ENCODE measurements at places on chromosomes 1 and 21. TPM values are rescaled to one million over a fixed set of nuclear protein-coding genes. Genes with fewer than 3 reads are reported as not detected.

Gene TCP10L
- total RNA-seq: 0.43 TPM

Gene C1orf141
- 5.7 TPM for total RNA-seq

DNA sequence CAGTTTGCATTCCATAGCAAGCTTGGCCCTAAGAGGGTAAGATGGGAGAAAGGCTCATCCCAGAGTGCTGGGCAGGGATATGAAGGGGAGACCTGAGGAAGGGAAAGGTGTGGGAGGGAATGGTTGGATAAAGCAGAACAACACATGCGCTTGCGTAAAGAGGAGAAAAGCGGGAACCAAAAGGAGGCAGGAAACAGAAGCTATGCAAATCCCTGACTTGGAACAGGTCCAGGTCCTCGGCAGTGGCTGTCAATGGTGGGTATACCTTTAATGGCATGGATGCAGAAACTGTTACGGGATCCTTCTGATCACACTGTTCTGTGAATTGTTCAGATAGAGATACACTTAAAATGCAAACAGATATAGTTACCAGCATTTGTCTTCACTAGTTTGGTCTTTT is 455.6 kb downstream of the SIPA1L2 start:
- H3K4me3 ChIP-seq: no peak overlapping the region
- H3K27ac ChIP-seq: no peak overlapping the region
- no peak for DNase-seq
- no peaks in the 10 kb centered on the region for H3K4me1 ChIP-seq

DNA sequence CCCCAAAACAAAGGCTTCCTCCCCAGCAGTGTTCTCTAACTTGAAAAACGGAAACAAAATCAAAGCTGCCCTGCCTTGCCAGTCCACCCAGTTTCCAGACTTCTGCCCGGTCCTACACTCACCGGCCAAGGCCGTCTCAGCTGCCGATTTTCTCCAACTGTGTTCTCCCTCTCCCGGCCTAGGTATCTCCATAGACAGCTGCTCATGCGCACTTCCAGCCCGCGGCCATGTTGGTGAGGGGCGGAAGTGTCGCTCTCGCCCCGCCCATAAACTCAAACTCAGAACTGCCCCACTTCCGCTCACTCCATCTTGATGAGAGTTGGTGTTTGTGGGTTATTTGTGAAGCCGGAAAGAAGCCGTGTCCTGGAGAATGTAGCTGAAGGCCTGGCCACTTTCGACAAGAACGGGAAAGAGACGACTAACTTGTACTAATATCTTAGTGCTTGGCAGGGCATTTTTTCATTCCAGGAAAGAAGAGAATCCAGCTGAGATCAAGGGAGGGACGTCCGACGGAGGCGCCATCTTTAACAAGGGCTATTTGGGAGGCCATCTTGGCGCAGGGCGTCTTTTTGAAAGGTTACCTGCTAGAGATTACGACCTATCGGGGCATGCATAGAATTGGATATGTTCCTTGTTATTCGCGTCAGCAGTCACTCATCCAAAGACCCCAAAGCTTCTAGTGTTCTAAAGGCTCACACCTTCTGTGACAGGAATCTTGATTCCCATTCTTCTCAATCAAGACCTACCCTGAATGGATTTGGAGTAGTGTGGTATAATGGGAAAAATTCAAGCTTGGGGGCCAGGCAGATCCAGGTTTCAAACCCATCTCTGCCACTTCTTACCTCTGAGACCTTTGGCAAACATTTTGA is at the start of gene USF1:
Gene USF1, minus strand, starts transcription at position 242 of the 869 bp plus-strand sequence. CDS start 2,702 bp downstream, outside the sequence.
- H3K36me3 ChIP-seq: peaks cover 23% of the 10 kb centered on the region
- H3K4me1 ChIP-seq: peaks cover 5% of the 10 kb centered on the region
- no peaks in the 10 kb centered on the region for H3K27me3 ChIP-seq
- H3K27ac ChIP-seq: peak within 1 kb of the TSS; percentile 95
- DNase-seq: peak; percentile 99

Gene OR2T35
- total RNA-seq: not detected

DNA sequence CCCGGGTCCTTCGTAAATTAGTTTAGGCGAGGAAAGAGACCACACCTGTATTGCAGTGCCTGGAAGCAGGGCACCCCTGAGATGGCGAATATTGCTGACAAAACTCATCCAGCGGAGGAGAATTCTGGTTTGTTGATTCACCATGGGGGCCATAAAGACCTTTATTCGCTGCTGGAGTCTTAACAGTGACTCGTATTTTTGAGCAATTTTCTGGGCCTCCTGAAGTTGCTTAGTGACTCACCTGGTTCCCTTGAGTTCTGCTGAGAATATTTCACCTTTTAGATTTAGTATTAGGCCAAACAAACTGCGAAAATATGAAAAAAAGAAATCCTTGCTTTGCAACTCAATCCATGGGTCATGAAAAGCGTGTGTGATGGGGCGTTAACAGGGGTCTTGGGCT is 20.6 kb upstream of the H6PD start:
- no peak overlapping the region for H3K27ac ChIP-seq
- no peak overlapping the region for H3K4me3 ChIP-seq
- no peaks in the 10 kb centered on the region for H3K36me3 ChIP-seq
- no peaks in the 10 kb centered on the region for H3K27me3 ChIP-seq
- no peak for DNase-seq

Gene COP1
- 71.4 TPM for total RNA-seq

DNA sequence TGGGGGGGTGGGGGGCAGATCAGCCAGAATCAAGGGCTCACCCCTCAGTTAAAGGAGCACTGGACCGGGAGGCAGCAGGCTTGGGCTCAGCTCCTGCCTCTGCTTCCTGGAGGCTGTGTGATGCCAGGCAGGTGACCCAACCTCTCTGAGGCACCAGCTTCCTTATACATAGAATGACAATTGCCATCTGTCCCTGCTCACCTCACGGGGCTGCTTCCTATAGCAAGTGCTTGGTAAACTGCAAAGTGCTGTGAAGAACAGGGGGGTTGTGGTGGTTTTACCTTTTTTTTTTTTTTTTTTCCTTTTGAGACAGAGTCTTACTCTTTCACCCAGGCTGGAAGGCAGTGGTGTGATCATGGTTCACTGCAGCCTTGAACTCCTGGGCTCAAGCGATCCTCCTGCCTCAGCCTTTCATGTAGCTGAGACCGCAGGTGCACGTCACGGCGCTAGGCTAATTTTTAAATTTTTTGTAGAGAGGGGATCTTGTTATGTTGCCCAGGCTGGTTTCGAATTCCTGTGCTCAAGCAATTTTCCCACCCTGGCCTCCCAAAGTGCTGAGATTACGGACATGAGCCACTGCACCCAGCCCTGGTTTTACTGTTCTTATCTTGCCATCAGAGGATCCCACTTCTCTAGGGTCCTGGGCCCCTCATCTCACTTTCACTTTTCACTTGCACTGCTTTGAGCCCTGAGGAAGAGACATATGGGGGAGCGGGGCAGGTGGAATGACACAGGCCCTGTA is 11.6 kb downstream of the KCNQ4 start:
- H3K27ac ChIP-seq: no peak overlapping the region
- H3K4me3 ChIP-seq: no peak overlapping the region
- H3K27me3 ChIP-seq: no peaks in the 10 kb centered on the region
- no peak for DNase-seq
- no peaks in the 10 kb centered on the region for H3K36me3 ChIP-seq

DNA sequence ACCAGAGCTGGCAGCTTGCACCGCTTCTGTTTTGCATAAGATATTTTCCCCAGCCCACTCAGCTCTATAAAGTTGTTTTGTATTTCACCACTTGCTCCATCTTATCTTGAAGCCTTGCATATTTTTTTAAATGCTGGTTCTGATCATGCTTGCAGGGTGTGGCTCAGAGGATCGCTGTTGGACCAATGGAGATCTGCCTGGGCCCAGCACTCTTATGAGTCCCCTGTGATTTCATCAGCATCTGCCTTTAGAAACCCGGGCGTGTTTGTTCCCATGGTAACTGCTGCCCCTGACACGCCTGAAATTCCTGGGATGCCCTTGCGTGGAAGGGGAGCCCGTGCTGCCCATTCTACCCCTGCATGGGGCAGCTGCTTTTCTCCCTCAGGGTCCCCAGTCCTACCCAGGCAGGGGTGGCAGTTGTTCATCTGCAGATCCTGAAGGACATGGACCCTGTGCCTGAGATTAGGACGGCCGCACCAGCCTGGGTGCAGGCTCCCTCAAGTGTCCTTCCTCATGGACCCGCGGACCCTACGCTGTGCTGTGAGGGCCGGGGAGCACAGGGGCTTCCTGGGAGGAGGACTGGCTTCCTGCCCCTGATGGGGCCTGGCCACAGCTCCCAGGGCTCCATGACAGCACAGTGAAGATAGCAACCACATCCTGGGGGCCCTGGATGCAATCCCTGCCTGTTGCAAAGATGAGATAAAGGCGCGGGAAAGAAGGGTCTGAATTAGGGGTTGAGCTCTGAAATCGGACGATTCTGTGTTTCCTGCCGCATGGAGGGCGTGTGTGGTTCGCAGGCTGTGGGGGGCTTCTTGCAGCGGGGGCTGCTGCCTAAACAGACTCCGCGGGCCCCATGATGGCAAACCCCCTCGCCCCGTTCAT is 226.5 kb downstream of the SDCCAG8 start:
- no peak overlapping the region for H3K27ac ChIP-seq
- peak overlapping the region; percentile 2 for H3K4me3 ChIP-seq
- no peaks in the 10 kb centered on the region for H3K36me3 ChIP-seq
- peak; percentile 35 for DNase-seq

Gene TENT5C
- 30.1 TPM for total RNA-seq

Gene KCNQ4
- total RNA-seq: 0.63 TPM

DNA sequence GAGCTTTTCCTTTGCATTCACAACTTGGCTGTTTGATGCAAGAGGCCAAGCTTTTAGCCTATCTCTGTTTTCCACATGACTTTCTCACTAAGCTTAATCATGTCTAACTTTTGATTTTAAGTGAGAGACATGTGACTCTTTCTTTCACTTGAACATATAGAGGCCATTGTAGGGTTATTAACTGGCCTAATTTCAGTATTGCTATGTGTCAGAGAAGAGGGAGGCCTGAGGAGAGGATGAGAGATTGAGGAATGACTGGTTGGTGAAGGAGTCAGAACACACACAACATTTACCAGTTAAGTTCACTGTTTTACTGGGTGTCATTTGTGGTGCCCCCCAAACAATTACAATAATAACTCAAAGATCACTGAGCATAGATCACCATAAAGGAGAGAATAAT is 193.5 kb downstream of the CYYR1 start:
- H3K27me3 ChIP-seq: no peaks in the 10 kb centered on the region
- H3K4me1 ChIP-seq: no peaks in the 10 kb centered on the region
- DNase-seq: no peak

Gene CD52
- total RNA-seq: 238 TPM

DNA sequence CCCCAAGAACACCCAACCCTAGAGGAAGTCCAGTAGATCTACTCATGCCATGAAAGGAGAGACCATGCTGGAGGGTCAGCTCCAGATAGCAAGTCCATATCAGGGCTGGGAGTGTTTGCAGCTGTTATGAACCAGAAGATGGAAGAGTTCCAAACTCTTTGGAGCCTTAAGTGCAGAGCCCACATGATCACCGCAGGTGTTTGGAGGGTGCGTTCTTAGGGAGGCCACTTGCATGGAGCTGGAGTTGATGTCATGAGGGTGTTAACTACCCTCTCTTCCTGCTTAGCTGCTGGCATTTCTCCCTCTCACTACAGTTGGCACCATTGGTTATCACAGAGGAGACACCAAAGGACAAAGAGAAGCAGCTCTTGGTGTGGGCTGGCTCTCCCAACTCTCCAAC is 616.9 kb downstream of the AJAP1 start:
- DNase-seq: no peak
- peaks cover 2% of the 10 kb centered on the region for H3K27me3 ChIP-seq
- no peaks in the 10 kb centered on the region for H3K36me3 ChIP-seq
- no peaks in the 10 kb centered on the region for H3K4me1 ChIP-seq

Gene TSPAN2
- 10.0 TPM for total RNA-seq

Gene ANGPTL3
- not detected for total RNA-seq

- no peak for DNase-seq
- H3K27me3 ChIP-seq: no peaks in the 10 kb centered on the region
- H3K36me3 ChIP-seq: no peaks in the 10 kb centered on the region
- no peak overlapping the region for H3K27ac ChIP-seq
These were observed 31.2 kb upstream of the ZNF697 start for GRCh38 chr1:119679223-119679622.

DNA sequence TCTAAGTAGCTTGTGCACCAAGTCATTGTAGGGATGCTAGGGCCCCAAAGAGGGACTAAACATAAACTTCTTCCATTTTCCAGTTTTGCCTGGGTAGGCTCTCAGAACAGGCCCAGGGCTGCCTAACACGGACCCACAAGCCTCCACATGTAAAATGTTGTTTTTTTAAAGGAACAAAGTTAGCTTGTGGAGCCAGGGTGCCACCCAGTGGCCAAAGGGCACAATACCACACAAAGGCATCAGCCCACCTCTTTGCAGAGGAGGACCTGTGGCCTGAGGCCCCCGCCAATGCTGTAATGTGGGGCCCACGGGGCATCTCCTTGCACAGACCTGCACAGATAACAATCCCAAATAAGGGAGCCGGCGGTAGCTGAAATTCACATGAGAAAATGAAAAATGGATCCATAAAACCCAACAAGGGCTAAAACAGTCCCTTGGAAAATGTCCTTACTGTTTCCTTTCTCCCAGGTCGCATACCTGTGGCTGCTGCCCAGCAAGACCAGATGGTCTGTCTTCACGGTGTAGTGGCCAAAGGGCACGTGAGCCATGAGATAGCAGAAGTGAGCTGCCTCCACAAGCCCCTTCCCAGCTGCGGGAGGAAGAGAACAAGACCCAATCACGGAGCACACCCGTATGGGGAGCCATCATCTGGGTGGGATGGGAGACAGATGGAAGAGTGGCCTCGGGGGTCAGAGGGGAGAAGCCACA is 23.8 kb downstream of the SEC16B start:
- H3K4me3 ChIP-seq: no peak overlapping the region
- H3K4me1 ChIP-seq: peaks cover 14% of the 10 kb centered on the region
- H3K27me3 ChIP-seq: no peaks in the 10 kb centered on the region
- DNase-seq: peak; percentile 65
- H3K27ac ChIP-seq: no peak overlapping the region

DNA sequence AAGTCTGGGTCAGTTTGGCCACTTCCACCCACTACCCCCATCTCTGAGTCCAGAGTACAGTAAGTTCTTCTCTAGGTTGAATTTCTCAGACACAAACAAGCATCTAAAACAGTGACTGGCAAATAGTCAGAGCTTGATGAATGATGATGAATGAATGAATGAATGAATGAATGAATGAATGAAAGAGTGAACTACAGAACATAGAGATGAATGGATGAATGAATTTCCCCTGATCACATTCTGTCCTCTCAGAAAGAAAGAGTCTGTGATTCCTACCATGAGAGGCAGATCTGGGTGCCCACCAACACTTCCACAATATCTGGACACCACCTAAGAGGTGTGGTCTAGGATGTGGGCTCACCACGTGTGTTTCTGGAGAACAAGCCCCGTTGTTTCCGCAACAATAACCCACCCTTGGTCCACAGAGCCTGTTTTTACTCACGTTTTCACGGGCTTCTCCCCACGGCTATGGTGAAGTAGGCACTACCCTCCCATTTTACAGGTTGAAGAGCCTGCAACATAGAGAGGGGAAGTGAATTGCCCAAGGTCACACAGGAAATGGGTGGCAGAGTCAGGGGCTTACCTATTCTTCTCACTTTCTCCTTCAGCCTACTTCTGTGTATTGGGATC is 40.2 kb upstream of the IFFO2 start:
- H3K36me3 ChIP-seq: no peaks in the 10 kb centered on the region
- H3K27me3 ChIP-seq: no peaks in the 10 kb centered on the region
- DNase-seq: no peak
- no peaks in the 10 kb centered on the region for H3K4me1 ChIP-seq

Gene TDRD5
- total RNA-seq: 0.18 TPM

GRCh38 chr1:204600968-204601367 is 84.6 kb downstream of the LRRN2 start:
- H3K36me3 ChIP-seq: no peaks in the 10 kb centered on the region
- no peaks in the 10 kb centered on the region for H3K4me1 ChIP-seq
- no peak overlapping the region for H3K27ac ChIP-seq
